ENCODE measurements at places on chromosomes 7 and 10.

DNA sequence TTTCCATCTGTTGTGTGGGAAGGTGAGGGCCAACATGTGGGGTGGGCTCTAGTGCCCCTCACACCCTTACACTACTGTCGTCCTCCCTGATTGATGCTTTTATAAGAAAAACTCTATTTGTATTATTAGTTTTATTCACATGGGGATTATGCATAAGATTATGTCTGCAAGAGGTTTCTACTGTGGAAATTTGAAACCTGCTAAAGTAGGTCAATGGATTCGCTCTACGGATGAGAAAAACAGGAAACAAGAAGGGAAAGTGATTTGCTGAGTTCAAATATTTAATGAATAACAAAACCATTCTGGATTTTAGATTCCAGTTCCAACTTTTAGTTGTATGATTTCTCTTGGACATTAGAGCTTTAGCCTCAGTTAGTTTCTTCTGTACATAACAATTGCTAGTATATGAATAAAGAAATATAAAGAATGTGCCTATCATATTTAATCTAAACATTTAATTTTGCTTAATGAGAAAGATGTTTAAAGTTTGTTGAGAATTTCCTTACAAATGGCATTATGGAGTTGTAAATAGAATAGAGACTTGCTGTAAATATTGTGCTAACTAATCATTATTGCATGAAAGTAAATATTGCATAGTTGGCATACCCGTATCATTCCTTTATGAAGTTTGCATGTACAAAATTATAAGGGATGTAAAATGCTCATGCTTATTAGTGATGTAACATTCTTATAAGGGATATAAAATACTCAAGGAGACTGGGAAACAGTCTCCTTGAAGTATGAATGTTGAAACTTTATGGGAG is 193.8 kb downstream of the THSD7A start:
- peak; percentile 56 for DNase-seq

GRCh38 chr7:153005750-153006435 is 246.3 kb downstream of the ACTR3B start:
- DNase-seq: no peak

- no peak for DNase-seq
Measured at GRCh38 chr7:132138817-132139216, 437.5 kb downstream of the PLXNA4 start.

DNA sequence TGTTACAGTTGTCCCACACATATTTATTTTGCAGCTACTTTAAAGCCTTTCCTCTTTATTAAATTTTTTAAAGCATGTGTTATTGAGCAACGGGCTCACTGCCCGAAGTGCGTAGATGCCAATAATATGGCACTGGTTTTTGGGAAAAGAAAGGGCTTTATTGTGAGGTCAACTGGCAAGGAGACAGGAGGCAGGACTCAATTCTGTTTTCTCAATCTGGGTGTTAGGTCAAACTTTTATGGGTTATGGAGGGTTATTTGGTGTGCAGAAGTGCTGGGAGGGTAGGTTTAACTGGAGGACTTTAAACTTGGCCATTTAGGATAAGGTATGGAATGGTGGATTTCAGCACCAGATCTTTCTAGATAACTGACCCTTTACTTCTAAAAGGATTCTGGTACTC is 183.6 kb downstream of the LRRC4 start:
- no peak for DNase-seq

DNA sequence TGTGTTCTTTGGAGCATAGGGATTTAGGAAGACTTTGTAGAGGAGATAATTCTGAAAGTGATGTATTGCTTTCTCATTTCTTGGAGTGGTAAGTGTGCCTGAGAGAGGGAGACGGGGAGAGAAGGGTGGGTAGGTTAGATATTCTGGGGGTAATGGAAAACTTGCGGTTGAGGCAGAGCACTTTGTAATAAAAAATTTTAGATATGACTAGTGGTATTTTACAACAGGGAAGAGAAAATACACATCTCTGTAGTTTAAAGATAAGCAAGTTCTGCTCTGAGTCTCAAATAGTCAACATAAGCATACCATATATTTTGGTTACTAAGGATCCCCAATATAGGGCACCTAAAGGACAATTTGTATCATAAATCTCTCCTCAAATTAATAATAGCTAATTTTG is 6.6 kb downstream of the VPS50 start:
- no peak for DNase-seq

DNA sequence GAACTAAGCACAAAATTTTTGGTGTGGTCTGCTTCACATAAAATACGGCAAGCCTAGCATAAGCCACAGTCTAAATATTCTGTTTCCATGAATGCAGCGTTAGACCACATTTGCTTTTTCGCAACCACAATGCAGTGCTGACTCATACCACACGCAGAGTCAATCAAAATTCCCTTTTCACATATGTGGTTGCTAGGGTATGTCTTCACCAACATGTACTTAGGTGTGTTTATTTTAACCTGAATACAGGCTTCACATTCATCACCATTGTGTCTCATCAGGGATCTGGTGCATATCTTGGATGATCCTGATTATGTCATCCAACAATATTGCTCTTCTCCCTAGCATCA is 90.8 kb downstream of the CHN2 start:
- DNase-seq: peak; percentile 96

GRCh38 chr7:98240961-98241673 is 10.9 kb downstream of the TECPR1 start:
- peak; percentile 70 for DNase-seq

GRCh38 chr10:8392216-8392615 is 337.7 kb downstream of the GATA3 start:
- peak; percentile 12 for DNase-seq

GRCh38 chr7:122543166-122543565 is 155.8 kb downstream of the RNF133 start:
- DNase-seq: no peak

- no peak for DNase-seq
Measured at GRCh38 chr10:2893158-2893845, 174.0 kb upstream of the PFKP start.

- no peak for DNase-seq
Measured at GRCh38 chr10:78964274-78964951, 104.4 kb upstream of the ZMIZ1 start.

DNA sequence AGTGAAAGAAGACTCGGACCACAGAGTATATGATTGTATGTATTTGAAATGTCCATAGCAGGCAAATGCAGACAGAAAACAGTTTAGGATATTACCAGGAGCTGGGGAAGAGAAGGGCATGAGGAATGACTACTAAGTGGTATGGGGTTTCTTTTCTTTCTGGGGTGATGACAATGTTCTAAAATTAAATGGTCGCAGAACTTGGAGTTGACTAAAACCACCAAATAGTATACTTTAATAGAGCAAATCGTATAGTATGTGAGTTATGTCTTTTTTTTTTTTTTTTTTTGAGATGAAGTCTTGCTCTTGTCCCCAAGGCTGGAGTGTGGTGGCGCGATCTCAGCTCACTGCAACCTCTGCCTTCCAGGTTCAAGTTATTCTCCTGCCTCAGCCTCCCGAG is 34.6 kb downstream of the XRCC2 start:
- DNase-seq: no peak

DNA sequence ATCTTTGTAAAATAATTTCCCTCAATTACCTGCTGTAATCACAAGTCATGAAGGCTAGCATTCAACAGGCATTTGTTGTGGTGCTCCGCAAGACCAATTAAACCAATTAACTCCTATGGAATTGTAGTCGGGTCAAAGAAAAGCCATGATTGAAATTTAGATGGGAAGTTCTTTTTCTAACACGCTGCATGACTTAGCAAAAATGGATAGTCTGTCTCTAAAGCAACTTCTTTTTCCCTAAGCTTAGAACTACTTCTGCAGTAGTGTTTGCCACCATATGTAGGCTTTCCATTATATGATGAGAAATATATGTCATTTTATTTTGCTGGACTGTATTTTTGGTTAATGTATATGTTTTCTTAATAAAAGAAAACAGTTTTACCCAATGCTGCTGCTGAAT is 119.1 kb downstream of the TSPAN12 start:
- DNase-seq: no peak

GRCh38 chr7:106485031-106485551 is 175.9 kb downstream of the CCDC71L start:
- peak; percentile 77 for DNase-seq

DNA sequence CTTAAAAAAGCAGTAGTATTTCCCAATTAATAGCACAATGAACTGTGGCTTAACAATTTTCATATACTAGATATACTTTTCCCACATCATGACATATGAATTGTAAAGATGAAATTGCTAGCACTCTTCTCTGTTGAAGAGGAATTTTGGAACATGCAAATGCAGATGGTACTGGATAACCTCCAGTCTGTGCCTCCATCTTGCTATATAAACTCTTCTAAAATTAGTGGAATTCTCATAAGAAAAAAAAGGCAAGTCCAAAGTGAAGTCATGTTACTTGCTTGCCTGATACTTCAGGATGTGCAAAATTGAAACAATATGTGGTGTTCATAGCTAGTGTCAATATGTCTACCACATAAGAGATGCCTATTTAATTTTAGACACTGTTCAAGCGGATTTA is 570.2 kb upstream of the POM121L12 start:
- DNase-seq: no peak

DNA sequence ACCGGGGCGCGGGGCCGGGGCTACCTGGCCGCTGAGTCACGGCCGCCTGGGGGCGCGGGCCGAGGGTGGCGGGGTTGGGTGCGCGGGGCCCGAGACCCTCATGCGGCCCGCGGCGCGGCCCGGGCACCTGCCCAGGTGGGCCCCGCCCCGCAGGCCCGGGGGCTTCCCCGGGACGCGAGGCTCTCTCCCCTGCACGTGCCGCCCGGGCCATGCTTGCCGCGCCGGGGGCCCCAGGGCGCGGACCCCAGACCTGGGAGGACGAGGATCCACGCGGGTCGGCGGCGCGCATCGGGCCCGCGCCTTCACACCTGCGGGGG is 402 bp downstream of the MAFK start:
- DNase-seq: no peak

- peak; percentile 87 for DNase-seq
Measured at GRCh38 chr10:104336821-104337467, 1.3 kb downstream of the ITPRIP start.

DNA sequence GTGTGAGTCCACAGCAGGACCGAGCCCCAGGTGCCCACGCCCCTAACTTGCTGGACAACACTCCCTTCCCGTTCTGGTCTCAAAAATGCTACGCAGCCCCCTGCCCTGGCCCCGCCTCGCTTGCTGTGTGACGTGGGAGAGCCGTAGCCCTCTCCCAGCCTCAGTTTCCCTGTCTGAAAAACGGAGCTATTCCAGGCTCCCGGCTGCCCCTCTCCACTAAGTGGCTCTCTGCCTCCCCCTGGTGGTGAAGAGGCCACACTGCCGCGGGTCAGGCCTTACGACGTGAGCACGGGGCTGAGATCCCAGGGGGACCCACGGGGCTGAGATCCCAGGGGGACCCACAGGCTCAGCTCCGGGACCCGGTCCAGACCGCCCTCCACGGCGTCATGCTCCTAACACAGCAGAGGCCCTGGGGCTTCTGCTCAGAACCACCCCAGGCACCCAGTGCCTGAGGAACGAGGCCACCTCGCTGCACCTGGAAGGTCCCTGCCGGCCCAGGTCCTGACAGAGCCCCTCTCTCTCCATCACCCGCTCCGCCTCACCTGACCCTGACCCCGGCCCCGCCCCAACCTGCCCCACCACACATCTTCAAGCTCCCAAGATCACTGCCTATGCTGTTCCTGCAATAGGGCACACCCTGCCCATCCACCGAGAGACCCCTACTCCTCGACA is 26.7 kb downstream of the MICALL2 start:
- peak; percentile 67 for DNase-seq

DNA sequence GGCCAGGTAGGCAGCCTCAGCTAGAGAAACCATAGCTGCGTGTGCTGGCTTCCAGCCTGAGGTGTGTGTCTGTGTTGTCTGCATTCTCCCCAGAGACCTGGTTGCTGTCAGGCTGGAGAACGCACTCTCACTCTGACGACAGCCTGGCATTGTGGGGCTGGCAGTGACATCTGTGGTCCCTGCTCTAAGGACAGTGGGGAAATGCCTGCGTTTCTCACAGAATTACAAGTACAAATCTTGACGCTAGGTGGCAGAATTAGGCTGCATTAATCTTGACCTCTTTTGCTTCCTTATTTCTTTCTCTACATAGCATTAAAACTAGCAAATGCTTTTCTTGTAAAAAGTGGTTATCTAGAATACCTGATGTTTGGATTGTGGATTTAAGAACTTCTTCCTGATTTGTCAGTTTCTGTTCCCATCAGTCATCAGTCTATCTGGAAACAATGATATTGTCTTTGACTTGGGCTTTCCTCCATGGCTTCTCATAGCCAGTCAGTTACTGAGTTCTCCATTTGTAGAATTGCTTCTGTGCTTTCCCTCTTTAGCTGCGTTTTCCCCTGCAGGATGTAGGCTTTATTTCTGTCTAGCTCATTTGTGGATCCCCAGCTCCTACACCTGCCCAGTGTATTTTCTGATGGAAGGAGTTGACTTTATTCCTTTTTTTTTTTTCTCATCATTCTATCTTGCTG is 86.0 kb downstream of the FANK1 start:
- DNase-seq: peak; percentile 79

GRCh38 chr7:115910541-115911164 is 119.9 kb downstream of the TFEC start:
- DNase-seq: peak; percentile 72

- DNase-seq: peak; percentile 38
Measured at GRCh38 chr7:94335586-94335985, 59.1 kb upstream of the COL1A2 start.

DNA sequence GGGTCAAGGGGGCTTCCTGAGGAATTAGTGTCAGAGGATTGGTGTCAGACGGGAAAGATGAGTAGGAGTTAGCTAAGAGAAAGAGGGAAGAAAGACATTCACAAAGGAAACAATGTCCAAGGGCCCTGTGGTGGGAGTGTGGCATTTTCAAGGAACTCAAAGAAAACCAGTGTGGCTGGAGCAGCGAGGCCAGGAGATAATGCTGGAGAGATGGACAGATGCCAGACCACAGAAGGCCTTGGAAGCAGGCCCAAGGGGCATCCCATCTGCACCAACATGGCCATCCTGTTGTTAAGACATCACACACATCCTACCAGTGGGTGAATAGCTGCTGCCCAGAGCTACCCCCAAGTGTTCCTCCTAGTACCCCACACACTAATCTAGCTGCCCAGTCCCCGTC is 36.1 kb upstream of the CUL1 start:
- no peak for DNase-seq

- DNase-seq: peak; percentile 59
Measured at GRCh38 chr10:73889014-73889413, 14.7 kb upstream of the CAMK2G start.

DNA sequence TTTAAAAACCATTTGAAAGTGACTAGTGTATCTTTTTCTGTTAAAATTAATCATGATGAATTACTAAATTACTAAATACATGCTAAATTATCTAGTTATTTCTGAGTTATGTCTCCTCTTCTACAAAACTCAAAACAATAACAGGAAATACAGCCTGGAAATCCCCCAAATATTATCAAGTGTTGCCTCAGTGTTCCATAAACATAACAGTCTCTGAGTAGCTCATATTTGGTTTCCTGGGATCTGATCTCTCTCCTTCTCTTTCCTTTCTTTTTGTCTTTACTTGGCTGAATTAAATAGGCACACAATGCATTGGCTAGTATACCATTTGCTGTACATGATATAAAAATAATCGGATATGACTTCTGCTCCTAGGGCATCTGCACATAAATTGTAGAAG is 277.6 kb upstream of the IGFBP3 start:
- peak; percentile 21 for DNase-seq

GRCh38 chr10:133124357-133125211 is 35.4 kb upstream of the KNDC1 start:
- DNase-seq: peak; percentile 16

- peak; percentile 47 for DNase-seq
Measured at GRCh38 chr7:137488038-137488437, 144.5 kb upstream of the PTN start.

All from choroid plexus epithelial cell (primary cell).